ENCODE measurements at places on chromosomes 5 and 9. TPM values are rescaled to one million over a fixed set of nuclear protein-coding genes. Genes with fewer than 3 reads are reported as not detected.

NTRK2 gene
- 0.26 TPM for total RNA-seq

ANGPTL2 gene
- total RNA-seq: 55.8 TPM

PTTG1 gene
- total RNA-seq: 31.8 TPM

LRRC19 gene
- total RNA-seq: not detected

Data from bronchial smooth muscle cell (primary cell).